Stimulated activated CD8-positive, alpha-beta memory T cell treated with anti-CD3 and anti-CD28 coated beads, Interleukin-15, amount 100 ng/mL, for 1 hour (primary cell): ENCODE measurements at places on chromosomes 2 and 18.

DNA sequence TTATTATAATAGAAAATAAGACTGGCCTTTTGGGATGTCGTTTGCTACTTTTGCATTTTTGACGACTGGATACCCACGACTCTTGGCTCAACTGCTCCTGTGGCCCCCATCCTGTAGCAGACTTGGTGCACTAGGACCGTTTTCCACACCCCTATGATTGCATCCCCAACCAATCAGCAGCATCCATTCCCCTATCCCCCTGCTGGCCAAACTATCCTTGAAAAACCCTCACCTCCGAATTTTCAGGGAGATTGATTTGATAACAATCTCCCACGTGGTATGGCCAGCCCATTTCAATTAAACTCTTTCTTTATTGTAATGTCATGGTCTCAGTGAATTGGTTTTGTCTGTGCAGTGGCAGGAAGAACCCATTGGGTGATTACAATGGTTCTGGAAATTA, 37.9 kb upstream of the TTR start:
- no peak for DNase-seq

DNA sequence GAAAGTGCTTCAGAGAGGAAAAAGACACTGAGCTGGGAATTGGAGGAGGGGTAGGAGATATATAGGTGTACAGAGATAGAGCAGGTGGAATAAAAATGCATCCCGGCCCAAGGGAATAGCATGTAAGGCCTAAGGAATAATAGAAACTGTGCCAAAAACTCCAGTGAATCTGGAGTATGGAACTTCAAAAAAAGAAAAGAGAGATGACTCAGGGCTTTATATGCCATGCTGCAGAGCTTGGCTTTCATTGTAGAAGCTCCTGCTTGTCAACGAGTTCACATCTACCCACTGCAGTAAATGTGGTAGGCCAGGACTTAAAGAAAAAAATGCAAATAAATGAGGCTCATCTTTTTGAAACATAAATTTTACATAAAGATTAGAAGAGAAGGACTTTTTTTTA, 131.8 kb downstream of the MREG start:
- no peak for DNase-seq

GRCh38 chr2:231277962-231278361, 79.5 kb downstream of the ARMC9 start:
- DNase-seq, result no peak

- no peak for DNase-seq
These were observed 10.0 kb downstream of the SH3RF3 start for GRCh38 chr2:109139002-109139401.

DNA sequence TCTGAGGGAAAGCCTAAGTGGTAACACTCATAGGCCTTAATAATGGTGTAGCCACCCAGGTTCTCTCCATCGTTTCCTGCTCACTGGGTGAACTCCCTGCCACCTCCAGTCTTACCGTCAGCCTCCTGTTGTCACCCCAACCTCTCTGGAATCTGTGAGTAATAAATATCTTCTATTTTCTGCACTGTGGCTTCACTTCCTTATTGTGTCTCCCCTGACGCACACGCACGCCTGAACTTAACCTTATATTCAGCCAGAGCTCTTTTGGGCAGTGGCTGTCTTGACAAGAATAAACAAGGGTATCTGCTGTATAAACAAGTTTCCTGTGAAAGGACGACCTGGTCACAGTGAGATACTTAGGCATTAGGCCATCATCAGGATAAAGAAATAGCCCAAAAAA, 467.2 kb downstream of the SPAG16 start:
- DNase-seq, result no peak

DNA sequence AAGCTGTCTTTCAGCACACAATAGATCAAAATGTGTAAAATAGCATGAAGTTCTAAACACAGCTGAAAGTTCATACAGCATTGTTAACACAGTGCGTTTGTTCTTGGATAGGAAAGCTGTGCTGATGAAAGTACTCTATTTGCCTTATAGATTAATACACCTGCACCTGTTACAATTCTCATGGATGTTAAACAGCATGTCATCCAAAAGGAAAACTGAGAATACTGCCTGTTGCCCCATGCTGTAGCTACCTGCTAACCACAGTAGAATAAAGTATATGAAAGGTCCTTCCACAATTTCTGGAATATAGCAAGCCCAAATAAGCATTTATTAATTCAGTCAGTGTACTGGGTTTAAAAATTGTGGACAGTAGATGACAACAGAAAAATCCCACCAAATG, 166.7 kb upstream of the DTNA start:
- DNase-seq, result no peak

- no peak for DNase-seq
These were observed 427.7 kb upstream of the LYPD1 start for GRCh38 chr2:133097666-133098065.
